ENCODE measurements at places on chromosomes 6 and 20.

- no peak for DNase-seq
These were observed 5.9 kb downstream of the FOXA2 start for GRCh38 chr20:22578221-22579118.

- no peak for DNase-seq
These were observed 141.7 kb downstream of the MTFR2 start for GRCh38 chr6:136108361-136108945.

- DNase-seq, result no peak
These were observed 37.5 kb upstream of the NOX3 start for GRCh38 chr6:155493026-155493693.

DNA sequence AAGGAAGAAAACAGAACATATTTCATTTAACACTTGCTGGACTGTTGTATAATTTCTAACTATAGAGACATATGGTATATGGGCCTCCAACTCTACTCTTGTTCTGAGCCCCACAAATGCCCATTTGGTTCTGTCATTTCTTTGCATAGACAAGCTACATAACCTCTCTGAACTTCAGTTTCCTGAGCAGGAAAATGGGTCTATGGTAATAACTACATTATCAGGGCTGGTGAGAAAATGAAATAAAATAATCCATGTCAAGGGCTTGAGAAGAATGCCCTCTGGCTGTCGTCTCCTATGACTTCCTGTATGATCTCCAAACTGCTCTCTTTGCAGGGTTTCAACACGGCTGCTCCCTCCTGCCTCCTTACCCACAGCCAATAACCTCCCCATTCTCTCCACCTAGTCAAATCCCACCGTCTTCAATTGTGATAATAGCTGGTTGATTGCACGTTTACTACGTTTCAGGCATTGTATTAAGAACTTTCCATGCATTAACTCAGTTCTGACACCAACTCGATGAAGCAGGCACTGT is 12.0 kb downstream of the ZCCHC3 start:
- DNase-seq, result no peak

DNA sequence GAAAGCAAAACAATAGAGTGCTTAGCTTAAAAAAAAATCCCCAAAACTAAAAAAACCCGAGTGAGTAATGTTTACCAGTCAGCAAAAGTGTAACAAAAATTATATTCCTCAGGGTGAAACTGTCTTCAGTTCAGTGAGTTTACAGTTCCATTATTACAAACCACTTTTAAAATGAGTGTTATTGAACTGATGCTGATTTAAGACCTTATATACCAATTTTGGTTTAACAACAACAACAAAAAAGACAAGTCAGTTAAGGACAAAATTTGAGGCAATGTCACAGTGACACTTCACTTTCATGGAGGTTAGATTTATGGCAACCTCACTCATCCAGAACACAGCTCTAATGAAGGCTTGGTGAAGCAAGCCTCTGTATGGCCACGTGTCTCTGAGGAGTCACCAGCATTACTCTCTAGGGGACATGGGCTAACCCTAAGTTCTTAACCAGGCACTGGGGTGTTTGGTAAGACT is 630.8 kb downstream of the PHF3 start:
- DNase-seq, result no peak

DNA sequence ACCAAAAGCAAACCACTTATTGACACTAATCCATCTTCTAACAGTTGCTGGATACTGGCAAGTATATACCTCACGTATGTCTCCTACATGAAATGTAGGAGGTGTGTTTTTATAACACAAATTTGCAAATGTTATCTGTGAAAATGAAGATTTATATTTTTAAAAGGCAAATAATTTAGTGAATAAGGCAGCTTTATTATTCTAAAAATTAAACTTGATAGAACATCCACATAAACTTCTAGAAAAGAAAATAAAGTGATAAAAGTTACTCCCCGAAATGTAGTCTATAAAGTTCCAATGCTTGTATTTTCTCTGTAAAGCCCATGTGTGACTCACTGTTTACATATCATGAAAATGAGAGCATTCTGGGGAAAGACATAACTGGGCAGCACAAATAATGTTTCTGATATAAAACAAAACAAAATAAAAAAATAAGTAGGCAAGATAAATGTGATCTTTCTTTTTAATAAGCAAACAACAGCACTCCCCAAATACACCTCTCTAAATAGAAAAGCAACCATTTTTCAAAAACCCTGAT is 84.4 kb downstream of the MAP7 start:
- DNase-seq, result no peak

- DNase-seq, result no peak
These were observed 74.0 kb downstream of the UNC5CL start for GRCh38 chr6:40965046-40965445.

DNA sequence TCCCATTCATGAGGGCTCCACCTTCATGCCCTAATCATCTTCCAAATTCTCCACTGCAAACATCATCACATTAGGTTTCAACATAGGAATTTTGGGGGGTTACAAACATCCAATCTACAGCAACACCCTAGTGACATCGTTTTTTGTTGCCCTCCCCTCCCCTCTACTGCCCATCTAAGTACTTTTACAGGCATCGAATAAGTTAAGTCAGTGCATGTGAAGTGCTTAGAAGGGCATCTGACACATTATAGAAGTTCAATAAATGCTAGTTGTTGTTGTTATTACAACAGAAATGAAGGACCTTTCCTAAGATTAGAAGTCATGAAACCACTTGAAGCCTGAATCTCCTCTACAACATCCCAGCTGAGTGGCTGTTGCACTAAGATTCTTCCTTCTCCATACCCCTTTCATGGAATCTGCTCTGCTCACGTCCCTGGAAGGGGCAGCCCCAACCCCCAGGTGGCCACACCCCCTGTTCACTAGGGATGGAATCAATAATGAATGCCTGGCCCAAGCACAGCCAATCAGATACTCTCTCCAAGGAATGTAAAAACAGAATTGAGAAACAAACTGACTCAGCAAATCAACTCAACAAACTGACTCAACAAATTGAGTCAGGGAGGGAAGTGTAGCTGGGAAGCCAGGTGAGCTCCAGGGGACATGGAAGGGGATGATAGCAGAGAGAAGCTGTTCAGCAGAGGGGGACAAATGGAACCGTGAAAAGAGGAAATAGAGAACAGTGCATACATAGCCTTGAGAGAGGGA is 3.9 kb upstream of the LRP11 start:
- no peak for DNase-seq

- no peak for DNase-seq
These were observed 292.4 kb downstream of the CENPW start for GRCh38 chr6:126632271-126632670.

DNA sequence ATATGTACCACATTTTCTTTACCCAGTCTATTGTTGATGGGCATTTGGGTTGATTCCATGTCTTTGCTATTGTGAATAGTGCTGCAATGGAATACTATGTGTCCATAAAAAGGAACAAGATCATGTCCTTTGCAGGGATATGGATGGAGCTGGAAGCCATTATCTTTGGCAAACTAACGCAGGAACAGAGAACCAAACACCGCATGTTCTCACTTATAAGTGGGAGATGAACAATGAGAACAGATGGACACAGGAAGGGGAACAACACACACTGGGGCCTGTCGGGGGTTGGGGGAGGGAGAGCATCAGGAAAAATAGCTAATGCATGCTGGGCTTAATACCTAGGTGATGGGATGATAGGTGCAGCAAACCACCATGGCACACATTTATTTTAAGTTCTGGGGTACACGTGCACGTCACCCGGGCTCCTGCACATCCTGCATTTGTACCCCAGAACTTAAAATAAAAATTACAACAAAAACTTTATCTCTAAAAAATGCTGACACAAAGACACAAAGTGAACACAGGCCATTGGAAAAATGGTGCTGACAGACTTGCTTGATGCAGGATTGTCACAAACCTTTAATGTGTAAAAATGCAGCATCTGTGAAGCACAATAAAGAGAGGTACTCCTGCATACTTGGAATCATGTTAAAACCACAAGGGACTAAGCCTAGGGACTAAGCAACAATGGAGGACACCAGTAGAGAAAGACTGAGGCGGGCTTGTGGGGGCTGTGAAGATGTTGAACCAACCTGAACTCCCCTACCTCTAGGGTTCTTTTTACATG is 48.8 kb downstream of the BCAS1 start:
- no peak for DNase-seq

DNA sequence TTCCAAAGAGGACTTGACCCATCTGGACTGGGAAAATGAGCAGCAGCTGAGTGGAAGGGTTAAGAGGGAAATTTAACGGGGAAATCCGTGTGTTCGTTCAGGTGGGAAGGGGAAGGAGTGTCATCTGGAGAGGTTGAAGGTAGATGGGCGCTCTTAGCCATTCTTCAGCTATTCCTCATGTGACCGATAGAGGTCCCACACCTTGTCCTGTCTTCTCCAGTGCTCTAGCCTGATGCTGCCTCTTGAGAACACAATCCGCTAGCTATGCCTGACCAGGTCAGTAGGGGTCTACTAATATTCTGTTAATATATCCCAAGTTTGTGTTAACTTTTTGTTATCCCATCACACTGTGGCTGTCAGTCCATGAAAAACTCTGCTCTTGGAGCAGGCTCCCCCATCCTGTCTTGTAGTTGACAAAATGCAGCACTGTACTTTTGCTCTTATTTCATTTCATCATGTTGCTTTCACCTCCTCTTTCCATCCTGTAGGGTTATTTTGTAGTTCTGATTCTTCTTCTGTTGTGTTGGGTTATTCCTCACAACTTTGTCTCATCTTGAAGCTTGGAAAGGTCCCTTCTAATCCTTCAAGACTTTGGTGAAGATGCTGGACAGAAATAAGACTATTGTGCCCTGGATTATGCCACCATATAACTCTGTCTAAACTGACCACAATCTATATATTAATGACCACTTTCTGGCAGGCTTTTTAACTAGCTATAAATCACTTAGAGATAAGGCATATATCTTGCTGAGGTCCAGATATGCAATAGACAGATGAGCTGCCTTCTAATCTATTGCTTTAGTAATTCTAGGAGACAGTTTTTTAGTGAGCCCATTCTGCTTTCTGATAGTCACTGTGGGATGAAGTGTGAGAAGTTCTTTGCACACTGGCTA is 123.4 kb upstream of the SUPT3H start:
- DNase-seq, result no peak

- no peak for DNase-seq
These were observed 51.1 kb downstream of the RALGAPB start for GRCh38 chr20:38523697-38524096.

- no peak for DNase-seq
These were observed 897 bp downstream of the CD2AP start for GRCh38 chr6:47478233-47479139.

GRCh38 chr20:52268184-52268749 is 76.7 kb upstream of the ZFP64 start:
- DNase-seq, result no peak

- DNase-seq, result no peak
These were observed 19.3 kb downstream of the RAET1L start for GRCh38 chr6:150005761-150006651.

DNA sequence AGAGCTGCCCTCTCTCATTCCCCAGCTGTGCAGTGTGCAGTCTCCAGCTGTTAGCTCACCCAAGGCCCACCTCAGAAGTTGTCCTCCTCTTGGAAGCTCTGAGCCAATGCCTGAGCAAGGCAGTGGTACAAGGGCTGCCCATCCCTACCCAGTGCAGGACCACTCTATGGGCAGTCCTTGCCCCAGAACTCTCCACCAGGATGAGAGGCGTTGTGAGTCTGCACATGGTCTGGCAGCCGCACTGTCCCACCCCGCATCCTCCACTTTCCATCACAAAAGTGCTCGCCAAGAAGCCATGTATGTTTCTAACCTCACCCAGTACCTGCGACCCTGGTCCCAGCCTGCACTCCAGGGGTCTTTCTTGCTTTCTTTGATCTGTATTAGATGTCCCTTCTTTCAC is 175.1 kb upstream of the PMEPA1 start:
- no peak for DNase-seq

DNA sequence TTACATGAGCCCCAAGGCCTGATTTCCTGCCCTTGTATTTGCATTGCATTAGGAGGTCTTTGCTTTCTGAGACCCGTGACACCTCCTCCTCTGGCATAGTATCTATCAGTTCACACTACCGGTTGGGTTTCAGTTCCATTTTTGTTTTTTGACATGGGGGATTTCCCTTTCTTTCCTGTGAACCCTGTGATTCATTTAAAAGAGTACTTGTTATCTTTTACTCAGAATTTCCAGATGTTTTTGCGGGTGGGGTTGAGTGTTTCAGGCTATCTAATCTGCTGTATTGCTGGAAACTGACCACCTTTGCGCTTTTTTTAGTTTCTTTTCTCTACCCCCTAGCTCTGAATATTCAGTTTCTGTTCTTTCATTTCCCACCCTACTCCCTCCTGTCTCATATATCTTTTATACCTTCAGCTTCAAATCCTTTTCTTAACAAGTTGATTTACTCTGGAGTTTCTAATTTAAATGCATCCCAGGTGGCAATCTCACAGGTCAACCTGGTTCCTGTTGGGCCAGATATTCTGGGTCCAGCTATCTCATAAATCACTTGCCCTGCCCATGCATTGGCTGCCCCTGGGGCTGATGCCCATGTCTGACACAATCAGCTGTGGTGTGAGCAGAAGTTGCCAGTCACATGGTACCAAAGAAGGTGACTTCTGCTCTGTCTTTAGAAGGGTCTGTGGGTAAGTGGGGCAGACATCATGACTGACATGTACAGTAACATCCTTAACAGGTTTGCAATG is 14.3 kb upstream of the NCOA3 start:
- DNase-seq, result peak; percentile 97

DNA sequence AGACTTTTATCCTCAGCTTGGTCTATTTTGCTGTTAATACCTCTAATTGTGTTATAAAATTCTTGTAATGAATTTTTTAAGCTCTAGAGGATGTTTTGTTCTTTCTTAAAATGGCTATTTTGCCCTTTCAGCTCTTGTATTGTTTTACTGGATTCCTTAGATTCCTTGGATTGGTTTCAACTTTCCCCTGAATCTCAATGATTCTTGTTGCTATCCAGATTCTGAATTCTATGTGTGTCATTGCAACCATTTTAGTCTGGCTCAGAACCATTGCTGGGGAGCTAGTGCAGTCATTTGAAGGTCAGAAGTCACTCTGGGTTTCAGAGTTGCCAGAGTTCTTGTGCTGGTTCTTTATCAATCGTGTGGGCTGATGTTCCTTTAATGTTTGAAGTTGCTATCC is 37.1 kb downstream of the OTOR start:
- no peak for DNase-seq

DNA sequence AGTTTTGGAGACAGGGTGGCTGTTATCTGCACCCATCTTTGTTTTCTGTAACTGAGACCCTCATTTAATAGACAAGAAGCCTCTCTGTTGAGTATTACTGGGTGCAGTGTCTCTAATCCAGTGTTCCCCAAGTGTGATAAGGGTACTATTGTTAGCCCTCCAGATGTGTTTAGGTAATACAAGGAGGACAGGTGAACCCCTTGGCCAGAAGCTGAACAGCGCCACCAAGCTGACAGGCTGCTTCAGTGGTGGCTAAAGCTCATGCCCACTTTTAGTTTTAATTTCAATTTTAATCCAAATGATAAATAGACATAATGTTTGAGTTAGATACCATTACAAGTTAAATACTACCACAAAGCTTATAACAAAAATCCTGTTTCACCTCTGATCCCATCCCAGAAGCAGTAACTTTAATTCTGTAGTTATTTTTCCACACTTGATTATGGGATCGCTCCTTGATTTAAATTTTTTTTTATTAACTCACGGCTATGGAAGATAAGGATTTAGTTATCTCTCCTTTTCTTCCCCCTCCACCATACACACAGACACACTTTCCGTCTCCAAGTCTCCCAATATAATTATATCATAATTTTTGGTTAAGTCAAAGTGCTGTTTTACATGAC is 8.4 kb upstream of the STK35 start:
- DNase-seq, result peak; percentile 15
